ENCODE measurements at places on chromosomes 1 and 21.

DNA sequence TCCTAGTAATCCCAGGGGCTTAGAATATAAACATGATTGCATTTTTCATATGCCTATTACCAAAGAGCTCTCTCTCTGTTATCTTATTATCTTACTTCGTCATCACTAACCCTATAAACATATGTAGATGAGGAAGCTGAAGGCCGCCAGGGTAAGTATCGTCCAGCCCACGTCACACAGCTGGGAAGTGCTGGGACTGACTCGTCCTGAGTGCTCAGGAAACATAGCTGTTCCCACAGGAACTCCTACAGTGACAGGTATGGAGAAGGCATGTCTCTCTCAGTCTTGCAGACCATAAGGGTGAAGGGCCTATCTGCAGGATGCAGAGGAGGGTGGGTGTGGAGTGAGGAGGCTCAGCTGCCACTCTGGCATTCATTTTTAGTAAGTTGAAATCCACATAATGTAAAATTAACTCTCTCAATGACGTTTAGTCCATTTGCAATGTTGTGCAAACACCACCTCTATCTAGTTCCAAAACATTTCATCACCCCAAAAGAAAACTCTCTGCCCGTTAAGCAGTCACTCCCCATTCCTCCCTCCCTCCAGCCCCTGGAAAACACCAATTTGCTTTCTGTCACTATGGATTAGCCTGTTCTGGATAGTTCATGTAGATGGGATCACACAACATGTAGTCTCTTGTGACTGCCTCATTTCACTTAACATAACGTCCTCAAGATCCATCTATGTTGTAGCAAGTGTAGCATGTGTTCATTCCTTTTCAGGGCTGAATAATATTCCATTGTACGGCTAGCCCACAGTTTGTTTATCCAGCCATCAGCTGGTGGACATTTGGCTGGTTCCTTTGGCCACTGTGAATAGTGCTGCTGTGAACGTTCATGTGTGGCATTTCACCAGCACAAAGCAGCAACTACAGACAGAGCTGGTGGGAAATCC lies 68.3 kb downstream of the TCP10L start:
- DNase-seq, result no peak

GRCh38 chr21:14722841-14723483 lies 176.8 kb upstream of the SAMSN1 start:
- DNase-seq, result no peak

GRCh38 chr1:175273376-175274031 lies 80.9 kb upstream of the KIAA0040 start:
- no peak for DNase-seq

DNA sequence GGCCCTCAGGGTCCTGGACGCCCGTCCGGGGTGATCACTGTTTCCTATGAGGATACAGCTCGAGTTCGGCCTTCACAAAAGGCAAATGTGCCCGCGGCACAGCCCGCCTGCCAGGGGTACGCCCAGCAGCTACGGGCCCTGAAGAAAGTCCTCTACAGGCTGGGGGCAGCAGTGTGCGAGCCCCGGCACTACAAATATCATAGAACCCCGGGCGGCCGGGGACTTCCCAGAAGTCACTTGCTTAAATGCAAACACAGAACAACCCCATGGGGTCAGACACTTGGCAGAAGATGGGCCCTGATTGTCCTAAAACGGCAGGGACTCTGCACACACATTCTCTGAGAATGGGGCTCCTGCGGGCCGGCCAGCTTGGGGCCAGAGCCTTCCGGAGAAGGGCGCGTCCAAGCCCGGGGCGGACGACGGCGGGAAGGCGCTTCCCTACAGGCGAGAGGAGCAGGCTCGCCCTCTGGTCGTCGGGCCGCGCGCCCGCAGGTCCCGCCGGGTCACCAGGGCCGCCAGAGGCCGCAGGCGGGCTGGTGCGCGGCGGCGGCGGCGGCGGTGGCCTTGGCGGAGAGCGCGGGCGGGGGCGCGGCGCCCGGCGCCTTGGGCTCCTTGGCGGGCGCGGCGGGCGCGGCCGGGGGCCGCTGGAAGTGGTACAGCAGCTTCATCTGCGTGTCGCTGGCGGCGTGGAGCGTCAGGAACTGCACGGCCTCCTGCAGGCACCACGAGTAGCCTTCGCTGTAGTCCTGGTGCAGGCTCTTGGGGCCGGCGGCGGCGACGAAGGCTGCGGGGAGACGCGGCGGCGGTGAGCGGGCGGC lies 888 bp downstream of the HES5 start:
- DNase-seq, result no peak

GRCh38 chr1:236273358-236273757 lies 8.4 kb downstream of the ERO1B start:
- DNase-seq, result no peak

- no peak for DNase-seq
Measured at GRCh38 chr1:180724055-180724454, 92.2 kb downstream of the XPR1 start.

GRCh38 chr1:61125895-61126294 lies 43.5 kb downstream of the NFIA start:
- DNase-seq, result no peak

- peak; percentile 77 for DNase-seq
Measured at GRCh38 chr1:27044613-27045151, 32.0 kb upstream of the TENT5B start.

GRCh38 chr21:31232344-31232743 lies 111.7 kb downstream of the TIAM1 start:
- no peak for DNase-seq

DNA sequence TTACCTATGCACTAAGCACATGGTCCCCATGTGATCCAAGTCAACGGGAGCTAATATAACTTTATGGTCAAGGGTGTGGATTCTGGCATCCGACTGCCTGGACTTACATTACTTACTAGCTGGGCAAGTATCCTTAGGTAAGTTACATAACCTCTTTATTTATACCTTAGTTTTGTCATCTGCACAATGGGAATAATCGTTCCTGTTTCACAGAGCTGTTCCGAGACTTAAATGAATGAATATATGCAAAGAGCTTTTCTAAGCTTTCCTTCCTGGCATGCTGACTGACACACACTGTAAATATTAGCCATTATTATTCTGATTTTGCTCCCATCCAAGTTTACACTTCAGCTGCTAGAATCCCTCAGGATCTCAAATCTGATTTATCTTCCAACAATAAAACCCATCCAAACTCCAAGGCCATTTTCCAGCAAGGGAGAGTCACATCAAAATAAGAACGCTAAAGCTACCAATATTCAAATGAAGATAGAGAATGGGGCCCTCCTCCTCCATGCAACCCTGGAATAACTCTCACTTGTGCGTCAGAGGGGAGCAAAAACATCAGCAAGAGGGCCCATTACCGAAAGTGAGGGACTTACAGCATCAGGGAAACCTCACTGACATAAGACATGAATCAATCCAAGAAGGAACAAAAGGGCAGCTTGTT lies 115.6 kb upstream of the KAZN start:
- DNase-seq, result no peak

GRCh38 chr1:13628218-13628617 lies 44.6 kb downstream of the PDPN start:
- no peak for DNase-seq

- DNase-seq, result peak; percentile 4
Measured at GRCh38 chr1:23424293-23425192, at the start of gene TCEA3. Gene TCEA3 (minus strand): TSS chr1:23424748. CDS start chr1:23424633, 115 bp downstream.

DNA sequence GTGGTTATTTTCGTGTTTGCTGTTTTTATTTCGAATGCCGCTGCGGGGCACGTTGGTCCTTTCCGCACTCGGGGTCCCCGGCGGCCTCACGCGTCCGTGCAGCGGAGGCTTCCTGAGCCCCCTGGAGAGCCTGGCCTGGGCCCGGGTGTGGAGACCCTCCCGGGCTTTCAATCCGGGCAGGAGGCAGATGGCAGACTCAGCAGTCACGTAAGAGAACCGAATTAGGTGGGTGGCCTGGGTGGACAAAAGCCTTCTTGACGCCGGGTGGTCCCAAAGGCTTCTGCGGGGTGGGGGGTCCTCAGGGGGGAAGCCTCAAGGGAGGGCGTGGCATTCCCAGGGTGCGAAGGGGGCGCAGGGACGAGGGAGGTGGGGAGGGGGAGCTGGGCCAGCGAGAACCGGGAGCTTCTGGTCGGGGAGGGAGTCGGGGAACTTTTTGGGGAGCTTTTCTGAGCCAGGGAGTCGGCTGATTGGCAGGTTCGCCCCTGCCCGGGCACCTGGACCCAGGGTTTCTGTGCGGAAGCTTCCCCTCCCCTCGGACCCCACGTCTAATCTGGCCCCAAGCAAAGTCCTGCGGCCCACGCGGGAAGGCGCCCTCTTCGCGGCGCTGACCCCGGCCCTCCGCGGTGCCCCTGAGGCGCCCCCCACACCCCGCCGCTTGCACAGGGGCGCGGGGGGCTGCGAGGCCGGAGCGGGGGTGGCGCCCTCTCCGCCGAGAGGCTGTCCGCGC lies 1.3 kb upstream of the HES4 start:
- no peak for DNase-seq

- no peak for DNase-seq
Measured at GRCh38 chr1:103497404-103497803, 28.1 kb upstream of the RNPC3 start.

DNA sequence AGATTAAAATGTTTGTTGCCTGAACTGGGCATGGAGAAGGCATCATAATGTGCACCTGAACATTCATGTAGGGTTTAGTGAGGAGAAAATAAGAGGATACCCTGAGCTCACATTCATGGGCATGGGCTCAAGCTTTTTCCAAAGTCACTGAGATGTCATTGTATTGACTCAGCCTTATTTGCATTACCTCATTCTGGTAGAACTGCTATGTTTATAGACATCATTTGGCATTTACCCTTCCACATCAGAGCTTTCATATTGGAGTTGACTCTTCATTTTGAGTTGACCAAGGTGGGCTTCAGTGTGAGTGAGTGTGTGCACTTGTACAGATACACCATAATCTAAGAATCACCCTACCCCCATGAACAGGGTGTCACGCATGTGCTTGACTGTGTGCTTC lies 143.2 kb downstream of the PBX1 start:
- DNase-seq, result no peak

DNA sequence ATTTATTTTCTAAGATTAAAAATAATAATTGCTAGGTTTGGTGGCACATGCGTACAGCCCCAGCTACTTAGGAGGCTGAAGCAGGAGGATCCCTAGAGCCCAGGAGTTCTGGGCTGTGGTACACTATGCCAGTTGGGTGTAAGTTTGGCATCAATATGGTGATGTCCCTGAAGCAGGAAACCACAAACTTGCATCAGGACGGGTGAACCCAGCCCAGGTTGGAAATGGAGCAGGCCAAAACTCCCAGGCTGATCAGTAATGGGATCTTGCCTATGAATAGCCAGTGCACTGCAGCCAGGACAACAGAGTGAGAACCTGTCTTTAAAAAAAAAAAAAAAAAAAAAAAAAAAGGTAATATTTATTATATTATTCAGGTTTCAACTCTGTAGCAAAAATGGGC lies 92.4 kb upstream of the PGD start:
- no peak for DNase-seq

- DNase-seq, result no peak
Measured at GRCh38 chr1:179016706-179017382, 8.8 kb upstream of the FAM20B start.

DNA sequence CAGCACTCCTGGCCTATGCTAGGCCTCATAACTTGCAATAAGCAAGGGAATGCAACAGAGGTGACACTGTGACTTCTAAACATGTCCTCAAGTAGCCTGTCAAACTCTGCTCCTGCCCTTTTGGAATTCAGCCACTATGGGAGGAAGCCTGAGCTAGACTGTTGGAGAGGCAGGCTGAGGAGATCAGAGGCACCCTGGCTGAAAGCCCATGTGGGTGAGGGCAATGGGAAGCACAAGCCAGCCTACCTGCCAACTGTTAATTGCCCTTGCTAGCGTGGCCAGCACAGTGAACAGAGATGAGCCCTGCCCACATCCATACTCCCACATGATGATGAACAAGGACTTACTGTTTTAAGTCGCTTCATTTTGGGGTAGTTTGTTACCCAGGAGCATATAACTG lies 17.7 kb downstream of the GNB1 start:
- no peak for DNase-seq

DNA sequence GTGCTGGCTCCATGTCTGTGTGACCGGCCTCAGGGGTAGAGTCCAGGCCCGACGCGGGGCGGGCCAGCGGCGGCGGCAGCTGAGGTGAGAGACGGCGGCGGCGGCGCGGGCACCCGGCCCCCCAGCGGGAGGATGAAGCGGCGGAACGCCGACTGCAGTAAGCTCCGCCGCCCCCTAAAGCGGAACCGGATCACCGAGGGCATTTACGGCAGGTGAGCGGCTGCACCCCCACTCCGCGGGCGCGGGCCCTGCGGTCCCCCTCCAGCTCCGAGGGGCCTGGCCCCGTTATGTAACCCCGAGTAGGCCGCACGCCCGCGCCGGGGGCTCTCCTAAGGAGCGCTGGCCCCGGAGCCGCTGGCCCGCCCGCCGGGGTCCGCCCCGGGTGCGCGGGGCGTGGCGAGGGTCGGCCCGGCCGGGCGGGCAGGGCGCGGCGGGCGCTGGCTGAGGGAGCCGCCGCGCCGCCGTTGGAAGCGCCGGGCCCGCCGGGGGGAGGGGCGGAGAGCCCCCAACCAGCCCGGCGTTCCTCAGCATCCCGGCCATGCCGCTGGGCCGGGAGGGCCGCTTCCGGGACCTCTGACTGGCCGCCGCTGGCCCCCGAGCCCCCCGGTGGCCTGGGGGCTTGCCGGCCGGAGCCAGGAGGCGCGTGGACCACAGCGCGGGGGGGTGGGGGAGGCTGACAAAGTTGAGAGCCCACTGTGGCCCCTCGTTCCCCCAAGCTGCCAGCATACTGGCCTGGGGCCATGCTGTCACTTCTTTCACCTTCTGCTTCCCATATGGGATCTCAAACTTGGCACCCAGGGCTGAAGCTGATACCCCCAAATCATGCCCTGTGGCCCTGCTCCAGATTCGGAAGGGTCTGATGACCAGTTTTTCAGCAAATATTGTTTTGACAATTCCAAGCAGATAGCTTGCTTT lies 527 bp downstream of the MACO1 start:
- peak; percentile 61 for DNase-seq

DNA sequence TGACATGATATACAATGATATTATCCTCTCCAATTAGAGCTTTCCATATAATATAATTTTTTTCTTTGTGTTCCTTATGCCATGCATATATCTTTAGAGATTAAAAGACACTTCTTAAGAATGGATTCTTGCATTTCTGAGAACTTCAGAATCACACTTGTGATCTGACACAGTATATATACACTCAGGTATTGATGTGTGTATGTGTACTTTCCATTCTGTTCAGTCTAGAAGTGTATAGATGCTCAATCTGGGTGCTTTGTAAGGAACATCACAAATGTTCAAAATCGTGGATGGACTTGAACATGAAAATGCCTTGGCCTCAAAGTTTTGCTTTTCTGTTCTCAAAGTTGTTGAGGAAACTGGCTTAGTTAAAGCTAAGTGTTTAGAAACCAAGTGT lies 102.7 kb downstream of the FGGY start:
- DNase-seq, result no peak

GRCh38 chr21:34613679-34614627 lies 960 bp downstream of the RCAN1 start:
- no peak for DNase-seq

GRCh38 chr1:103489935-103490334 lies 35.6 kb upstream of the RNPC3 start:
- DNase-seq, result no peak

- no peak for DNase-seq
Measured at GRCh38 chr1:168466714-168467131, 77.1 kb downstream of the XCL2 start.

GRCh38 chr1:173708787-173709186 lies 6.0 kb upstream of the KLHL20 start:
- DNase-seq, result no peak

Data from activated T-helper 1 cell treated with Interleukin-2 at 50 U/mL for 16 hours (primary cell).